ENCODE measurements at places on chromosomes 5 and 9.

DNA sequence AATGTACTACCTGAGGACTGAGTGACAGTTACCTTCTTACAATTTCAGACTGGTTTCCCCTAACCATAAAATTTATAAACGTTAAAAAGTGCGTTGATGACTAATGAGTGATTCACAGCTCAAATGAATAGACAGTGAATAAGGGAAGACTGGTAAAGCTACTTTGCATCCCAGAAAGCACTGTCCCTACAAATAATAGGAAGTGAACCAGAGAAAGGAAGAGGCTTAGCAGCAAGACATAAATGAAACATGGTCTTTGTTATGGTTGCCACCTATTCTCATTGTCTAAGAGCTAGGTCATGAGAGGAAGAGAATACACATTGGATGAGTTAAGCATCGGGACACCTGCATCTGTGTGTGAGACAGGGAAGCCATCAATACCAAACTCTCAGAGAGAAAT lies 849.2 kb downstream of the TAF11L14 start:
- peak; percentile 10 for DNase-seq

GRCh38 chr5:89447027-89447426 lies 564.0 kb upstream of the MEF2C start:
- DNase-seq: no peak

GRCh38 chr5:120293796-120294195 lies 170.3 kb upstream of the PRR16 start:
- no peak for DNase-seq

- DNase-seq: no peak
Measured at GRCh38 chr5:123763201-123763600, 251.2 kb downstream of the CSNK1G3 start.

DNA sequence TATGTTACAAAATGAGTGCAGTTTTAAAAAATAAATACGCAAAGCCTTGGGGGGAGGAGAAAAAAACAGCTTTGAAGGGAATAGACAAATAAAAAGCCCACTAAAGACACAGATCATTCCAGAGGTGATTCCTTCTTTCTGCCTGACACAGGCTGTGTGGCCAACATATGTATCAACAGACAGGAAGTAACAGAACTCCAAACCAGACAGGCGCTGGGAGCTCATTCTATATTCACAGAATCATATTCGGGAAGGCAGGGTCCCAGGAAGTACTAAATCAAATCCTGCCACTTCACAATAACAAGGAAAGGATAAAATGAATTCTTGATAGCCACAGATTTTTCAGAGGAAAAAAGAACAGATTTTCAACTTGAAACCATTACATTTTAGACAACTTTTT lies 62.1 kb downstream of the SEMA5A start:
- no peak for DNase-seq

DNA sequence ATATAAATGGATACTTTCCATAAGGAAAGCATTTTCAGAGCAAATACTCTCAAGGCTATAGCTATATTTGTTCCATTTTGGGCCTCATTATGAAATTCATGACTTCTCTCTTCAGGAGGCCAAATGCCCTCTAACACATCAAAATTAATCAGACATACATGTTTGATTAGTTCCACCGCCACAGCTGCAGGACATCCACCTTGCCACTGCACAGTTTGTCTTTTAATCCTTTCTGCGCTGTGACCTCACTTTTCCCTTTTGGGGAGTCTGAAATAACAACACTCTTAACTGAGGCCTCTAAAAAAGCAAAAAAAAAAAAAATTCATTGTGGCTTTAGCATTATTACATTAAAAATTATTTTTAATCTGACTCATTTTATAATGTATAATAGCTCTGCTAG lies 279.1 kb upstream of the CDH12 start:
- DNase-seq: no peak
